ENCODE measurements at places on chromosomes 5 and 9.
A peak's percentile ranks its signal among the peaks of the same experiment; 100 is the strongest.

DNA sequence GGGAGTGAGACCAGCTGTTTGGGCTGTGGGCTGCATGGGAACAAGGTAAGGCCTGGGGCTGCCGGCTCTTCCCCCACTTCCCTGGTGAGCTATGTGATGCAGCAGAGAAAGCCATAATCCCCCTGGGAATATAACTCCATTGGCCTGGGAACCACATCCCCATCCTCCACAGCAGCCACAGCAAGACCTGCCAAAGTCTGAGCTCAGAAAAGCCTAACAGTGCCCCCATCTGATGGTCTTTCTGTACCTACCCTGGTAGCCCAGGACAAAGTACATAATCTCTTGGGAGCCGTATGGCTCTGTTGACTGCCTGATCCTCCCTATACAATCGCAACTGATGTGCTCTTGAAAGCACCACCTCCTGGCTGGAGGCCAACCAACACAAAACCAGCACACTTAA lies 432.6 kb downstream of the CDH18 start:
- DNase-seq, result no peak

DNA sequence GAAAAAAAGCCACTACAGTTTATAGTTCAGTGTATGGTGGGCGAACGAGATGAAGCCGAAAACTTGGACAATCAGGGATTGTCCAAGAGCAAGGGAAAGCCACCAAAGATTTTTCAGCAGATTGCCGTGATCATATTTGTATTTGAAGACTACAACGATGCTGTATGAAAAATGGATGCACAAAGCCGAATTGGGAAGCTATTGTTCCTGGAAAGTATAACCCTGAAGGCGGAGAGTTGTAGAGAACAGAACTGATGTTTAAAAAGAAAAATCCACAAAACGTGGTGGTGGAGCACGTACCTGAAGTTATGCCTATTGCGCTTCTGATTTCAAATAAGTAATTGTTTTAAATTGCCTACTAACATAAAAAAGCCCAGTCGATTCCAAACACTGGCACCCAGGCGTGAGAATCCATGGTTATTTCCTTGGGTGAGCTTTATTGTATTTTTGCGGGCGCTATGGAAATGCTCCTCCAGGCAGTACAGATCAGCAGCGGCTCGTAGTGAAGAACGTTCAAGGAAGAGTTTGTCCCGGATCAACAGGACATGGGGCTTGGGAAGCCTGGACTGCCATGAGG lies 772 bp upstream of the TARS1 start:
- no peak for DNase-seq

GRCh38 chr5:176391479-176391878 lies 2.9 kb downstream of the HIGD2A start:
- DNase-seq, result no peak

- peak; percentile 67 for DNase-seq
Observed at GRCh38 chr9:136544964-136545691, 720 bp downstream of the NOTCH1 start.

DNA sequence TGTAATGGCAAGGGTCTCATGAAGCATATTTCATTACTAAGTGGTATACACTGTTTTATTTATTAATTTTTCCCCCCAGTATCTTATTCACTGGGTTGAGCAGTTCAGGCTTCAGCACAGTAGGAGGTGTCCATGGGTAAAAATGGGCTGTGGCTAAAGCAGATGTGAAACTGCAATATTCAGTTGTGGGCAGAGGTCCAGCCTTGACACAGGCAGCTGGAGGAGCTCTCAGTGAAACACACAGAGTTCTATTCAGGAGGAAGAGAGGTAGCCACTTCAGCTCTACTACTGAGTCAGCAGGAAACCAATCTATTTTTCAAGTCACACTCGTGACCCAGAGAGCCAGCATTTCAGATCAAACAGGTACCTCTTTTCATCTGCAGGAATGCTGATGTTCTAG lies 418.3 kb downstream of the CDH10 start:
- DNase-seq, result no peak

GRCh38 chr9:18427691-18428090 lies 46.3 kb upstream of the ADAMTSL1 start:
- DNase-seq, result no peak

DNA sequence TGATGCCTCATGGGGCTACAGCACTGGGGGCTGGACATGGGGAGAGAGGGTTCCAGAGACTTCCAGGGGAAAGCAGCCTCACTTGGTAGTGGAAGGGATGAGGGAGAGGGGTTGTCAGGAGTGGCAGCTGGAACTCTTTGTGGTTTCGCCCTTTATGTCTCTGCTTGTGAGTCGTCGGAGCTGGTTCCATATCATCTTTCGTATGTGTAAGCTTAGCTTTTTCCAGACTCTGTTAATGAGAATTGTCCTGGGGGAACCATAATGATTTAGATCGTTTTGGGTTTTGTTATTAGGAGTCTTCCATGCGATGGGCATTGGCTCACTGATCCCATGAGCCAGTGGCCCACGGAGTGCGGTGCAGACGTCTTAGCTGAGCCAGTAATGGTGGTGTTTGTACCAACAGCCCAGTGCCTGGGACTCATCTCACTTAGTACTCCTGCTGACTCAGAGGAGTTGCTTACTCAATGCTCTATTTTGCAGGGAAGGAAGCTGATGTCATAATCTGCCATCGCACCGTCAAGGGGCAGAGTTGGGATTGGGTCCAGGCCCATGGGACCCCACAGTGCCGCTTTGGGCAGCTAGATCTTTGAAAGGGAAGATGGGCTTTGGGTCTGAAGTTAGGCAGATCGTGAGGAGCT lies 48.5 kb downstream of the NEK6 start:
- no peak for DNase-seq

GRCh38 chr9:94603259-94604160 lies 9.9 kb upstream of the FBP2 start:
- DNase-seq, result peak; percentile 91

DNA sequence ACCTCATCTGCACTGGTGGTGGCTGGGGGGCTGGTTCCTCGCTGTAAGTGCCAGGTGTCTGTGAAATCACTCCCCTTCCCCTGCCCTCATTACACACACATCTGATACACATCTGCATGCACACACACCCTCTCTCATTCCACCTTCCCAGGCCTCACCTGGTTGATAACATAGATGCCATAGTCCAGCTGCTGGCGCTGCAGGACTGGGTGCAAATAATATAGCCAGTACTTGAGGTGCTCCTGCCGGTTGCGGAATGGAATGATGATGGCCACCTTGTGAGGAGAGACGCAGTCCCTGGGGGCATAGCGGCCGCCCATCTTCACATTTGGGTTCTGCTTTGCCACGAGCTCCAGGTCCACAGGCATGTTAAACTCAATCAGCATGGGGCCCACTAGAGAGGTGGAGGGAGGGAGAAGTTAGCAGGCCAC lies 32.1 kb downstream of the B4GALT1 start:
- no peak for DNase-seq

- DNase-seq, result no peak
Observed at GRCh38 chr5:139438707-139439012, 665 bp downstream of the DNAJC18 start.

GRCh38 chr5:72035831-72036230 lies 71.4 kb upstream of the MAP1B start:
- no peak for DNase-seq

DNA sequence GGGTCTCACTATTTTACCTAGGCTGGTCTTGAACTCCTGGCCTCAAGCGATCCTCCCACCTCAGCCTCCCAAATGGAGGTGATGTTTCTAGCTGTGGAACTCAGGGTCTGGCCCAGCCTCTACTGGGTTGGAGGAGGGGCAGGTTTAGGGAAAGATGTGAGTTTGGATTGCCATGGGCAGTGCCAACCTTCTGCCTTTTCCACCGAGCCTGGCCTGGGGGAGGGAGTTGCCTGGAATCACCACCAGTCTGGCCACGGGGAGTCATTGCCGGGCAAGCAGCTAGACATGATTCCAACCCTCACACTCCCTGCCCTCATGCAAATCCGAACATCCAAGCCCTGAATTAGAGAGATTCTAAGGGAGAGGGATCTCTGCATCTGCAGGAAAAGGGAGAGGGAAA lies 21.0 kb upstream of the VDAC1 start:
- DNase-seq, result no peak

- no peak for DNase-seq
Observed at GRCh38 chr5:141883184-141883891, 5.1 kb upstream of the PCDH1 start.

DNA sequence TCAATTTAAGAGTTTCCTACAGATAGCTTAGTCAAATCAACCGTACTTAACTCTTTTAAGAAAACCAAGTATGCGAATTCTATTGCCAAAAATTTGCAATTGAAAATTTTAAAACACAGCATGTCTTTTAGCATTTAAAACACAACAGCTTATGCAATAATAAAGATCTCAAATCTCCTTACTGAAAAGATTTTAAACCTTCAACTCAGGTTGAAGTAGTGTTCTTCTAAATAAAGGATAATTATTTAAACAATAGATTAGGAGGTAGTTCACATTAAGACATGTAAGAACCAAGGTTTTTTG lies 5.5 kb downstream of the NR3C1 start:
- peak; percentile 68 for DNase-seq

DNA sequence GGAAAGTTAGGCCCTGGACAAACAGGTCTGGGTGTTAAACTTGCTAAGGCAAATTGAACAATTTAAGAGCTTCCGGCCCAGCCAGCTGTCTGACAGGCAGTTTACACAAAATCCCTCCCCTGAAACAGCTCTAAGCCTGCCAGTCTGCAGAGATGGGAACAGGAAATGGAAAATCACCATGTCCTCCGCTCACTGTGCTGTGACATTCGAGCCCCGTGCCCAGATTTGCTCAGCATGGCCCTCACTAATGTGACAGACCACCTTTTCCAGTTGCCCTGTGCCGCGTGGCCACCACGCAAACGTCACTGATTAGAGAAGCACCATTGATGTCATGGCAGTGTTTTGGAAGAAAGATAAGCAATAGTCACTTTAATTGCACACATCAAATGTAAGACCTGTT lies 41.0 kb downstream of the CCNJL start:
- no peak for DNase-seq

- no peak for DNase-seq
Observed at GRCh38 chr5:163094492-163095180, 342.8 kb upstream of the CCNG1 start.

DNA sequence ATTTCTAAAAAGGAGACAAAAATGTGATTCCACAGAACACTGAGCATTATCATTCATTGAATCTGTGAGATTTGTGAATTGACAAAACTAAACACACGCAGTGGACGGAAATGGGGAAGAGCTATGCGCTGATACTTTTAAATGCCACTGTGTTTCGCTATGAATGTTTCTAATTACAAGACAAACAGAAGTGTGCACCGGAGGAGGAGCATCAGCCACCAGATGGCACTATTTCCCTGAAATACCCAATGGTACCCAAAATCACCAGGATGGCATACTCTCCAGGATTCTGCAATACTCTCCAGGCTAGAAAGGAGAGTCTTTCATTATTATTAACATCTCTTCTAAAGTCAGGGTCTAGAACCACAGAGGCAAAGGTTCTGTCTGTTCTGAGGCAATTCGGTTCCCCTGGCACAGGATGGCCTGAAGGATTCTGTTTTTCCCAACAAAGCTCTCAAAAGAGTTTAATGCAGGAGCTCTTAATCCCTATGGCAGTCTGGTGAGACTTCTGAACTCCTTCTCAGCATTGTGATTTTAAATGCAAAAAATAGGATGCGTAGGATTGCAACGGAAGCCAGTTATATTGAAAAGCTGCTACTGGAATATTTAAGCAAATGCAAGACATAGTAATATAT lies 13.8 kb upstream of the PUM3 start:
- peak; percentile 91 for DNase-seq

DNA sequence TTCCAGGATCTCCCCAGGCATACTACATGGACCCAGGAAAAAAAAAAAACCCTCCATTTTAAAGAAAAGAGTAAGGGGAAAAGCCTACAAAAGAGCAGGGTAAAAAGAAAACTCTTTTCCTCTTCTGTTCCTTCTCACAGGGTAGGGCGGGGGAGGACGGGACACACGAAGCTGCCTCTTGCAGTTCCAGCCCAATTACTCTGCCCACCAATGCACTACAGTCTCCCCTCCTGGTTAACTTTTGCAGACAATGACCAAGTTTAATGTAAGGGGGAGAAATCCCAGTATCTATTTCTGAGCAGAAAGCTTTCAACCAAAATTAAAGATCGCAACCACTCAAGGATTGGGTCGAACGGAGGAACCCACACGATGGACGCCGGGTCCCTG lies 1.3 kb downstream of the BRD3 start:
- peak; percentile 51 for DNase-seq

DNA sequence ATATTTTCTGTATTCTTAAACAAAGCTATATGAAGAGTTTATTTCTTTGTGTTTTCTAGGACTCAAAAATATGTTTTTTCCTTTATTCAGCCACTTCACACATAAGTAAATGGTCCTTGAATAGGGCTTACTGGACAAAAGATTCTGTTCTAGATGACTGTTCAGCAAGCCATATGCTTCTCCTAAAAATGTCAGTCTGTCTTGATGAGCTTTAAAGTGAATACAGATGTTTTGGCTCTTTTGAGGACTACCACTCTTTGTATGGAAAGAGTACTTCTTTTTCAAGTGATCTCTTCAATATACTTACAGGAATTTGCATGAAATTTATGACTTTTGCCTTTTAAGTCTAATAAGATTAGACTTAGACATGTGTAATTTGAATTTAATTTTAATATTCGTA lies 8.4 kb downstream of the NDUFS4 start:
- no peak for DNase-seq

- no peak for DNase-seq
Observed at GRCh38 chr5:98836175-98836574, 62.7 kb downstream of the RGMB start.

DNA sequence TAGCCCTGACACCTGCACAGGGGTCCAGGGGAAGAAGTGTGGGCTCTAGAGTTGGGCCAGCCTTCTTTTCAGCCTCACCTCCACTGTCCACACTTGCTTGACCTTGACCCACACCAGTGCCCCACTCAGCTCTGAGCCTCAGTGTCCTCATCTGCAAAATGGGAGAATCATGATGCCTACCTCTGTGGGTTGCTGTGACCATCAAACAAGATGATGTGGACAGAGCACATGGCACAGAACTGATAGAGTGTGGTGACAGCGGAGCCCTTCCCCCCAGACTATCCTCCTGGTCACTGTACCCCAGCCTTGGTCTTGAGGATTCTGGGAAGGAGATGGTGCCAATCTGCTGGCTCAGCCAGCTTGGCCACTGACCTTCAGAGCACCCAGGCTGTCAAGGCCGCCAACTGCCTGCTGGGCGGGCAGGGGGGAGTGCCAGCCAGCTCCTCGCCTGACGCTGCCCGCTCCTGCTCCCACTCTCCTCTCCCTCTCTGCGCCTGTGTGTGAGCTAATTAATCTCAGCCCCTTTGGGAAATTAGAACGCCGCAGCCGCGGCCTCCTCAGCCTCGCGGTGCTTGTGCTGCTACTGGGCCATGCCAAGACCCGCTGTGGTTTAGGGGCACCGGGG lies 16.7 kb downstream of the CXXC5 start:
- no peak for DNase-seq
